Cerebellar cortex (tissue), 1 donor: ENCODE measurements at places on chromosomes 11 and 22.

- DNase-seq, result no peak
Observed at GRCh38 chr11:123135863-123136446, 59.1 kb downstream of the CLMP start.

DNA sequence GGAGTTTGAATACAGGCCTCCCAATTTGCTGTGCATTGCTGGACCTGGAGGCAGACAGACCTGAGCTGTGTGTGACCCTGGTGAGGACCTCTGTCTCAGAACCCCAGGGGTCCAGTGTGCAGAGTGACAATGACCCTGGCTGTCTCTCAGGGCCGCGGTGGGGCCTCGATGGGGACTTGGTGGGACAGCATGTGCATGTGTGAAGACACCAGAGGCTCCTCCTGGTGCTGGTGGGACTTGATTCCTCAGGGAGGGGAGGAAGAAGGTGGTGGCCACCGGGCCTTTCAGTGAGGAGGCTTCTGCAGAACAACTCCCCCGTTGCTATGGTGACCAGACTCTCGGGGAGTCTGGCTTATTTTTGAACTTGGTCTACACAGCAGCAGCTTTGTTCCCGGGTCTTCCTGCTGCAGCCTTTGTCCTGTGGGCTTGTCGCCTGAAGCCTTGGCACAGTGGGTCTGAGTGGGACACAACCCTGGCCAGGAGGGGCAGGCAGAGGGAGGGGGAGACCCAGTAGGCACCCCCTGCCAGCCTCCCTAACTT, 35.3 kb downstream of the MCM5 start:
- DNase-seq, result no peak

DNA sequence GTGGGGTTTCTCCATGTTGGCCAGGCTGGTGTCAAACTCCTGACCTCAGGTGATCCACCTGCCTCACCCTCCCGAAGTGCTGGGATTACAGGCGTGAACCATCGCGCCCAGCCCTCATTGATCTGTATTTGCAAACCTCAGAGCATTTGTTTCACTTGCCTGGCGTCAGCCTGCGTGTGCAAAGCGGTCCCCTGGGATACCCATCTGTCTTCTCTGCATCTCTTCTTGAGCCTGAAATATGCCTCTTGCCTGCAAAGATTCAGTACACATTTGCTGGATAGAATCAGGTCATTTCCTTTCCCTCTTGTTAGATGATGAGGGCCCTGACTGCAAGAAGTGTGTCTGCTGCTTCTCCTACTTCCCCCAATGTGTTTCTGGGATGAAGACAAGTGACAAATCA, 1291.0 kb downstream of the TBC1D22A start:
- no peak for DNase-seq

GRCh38 chr11:66847461-66848232, 4.4 kb downstream of the RCE1 start:
- no peak for DNase-seq

- DNase-seq, result no peak
Observed at GRCh38 chr11:44306918-44307244, 3.1 kb downstream of the ALX4 start.

DNA sequence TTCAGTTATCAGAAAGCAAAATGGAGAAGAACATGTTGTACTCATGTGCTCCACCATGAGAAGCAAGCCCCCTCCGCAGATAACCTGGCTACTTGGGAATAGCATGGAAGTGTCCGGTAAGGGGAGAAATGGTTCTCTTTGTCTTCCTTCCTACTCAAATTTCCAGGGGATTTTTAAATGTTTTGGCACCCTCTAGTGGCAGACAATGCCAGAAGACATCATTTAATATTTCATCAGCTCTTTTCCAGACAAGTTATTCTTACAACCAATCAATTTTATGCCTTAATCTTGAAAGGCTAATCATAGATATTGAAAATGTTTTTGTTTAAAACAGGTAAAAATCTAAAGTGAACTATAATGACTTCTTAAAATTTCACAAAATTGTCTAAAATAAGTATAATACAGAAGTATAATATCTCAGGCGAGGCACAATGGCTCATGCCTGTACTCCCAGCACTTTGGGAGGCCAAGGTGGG, 15.7 kb downstream of the CRTAM start:
- DNase-seq, result peak; percentile 95

- no peak for DNase-seq
Observed at GRCh38 chr11:8342821-8343681, 79.4 kb upstream of the LMO1 start.

DNA sequence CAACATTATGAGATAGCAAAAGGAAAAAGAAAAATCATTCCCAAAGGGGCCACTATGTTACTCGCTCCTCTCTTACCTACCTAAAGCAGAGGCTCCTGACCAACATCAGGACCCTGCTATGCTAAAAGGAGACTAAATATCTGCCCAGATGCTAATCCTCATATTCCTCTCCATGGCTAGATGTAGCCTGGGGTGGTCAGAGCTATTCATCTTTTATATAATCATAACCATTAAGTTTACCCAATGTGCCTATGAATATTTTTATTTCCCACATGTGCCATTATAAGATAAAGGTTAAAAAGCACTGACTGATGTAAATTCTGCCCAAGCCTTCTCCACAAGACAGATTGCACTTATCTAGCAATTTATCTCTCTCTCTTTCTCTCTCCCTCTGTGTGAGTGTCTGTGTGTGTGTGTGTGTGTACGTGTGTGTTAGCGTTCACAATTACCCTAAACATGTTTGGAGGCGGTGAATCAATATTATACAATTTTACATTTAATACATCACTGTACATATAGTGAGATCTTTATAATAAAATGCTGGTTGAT, 41.2 kb upstream of the ANO5 start:
- no peak for DNase-seq

DNA sequence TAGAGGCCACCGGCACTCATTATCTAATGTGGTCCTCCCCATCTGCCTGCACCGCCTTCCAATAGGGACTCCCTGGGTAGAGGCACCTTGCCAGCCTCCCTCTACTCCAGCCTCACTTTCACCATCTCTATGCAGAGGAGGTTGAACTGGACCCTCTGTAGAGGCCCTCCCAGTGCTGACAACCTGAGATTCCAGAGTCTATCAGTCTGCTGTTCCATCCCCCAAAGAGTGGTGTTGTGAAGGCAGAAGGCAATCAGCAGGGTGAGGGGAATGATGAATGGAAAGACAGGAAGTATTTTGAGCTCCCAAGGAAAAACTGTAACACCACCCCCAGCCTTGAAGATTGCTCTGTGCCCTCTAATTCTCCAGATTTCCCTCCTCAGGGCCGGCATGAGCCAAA, 77.9 kb downstream of the THAP12 start:
- DNase-seq, result no peak

DNA sequence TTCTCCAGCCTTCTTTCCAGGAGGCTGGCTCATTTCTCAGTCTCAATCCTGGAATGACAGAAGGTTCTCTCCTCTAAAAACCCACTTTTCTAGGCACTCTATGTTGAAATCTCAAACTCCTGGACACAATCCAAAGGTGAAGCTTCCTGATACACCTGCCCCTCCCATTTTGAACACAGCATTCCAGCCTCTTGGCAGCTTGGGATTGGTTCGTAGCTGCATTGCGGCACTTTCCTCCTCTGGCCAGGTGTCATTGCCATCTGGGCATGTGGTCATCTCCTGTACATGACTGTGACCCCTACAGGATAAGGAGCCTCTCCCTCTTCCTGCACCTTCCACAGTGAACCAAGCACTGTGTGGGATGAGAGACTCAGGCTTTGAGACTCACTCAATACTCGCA, 230.2 kb upstream of the B3GAT1 start:
- no peak for DNase-seq

- peak; percentile 87 for DNase-seq
Observed at GRCh38 chr11:62108017-62108750, 15.6 kb upstream of the INCENP start.

DNA sequence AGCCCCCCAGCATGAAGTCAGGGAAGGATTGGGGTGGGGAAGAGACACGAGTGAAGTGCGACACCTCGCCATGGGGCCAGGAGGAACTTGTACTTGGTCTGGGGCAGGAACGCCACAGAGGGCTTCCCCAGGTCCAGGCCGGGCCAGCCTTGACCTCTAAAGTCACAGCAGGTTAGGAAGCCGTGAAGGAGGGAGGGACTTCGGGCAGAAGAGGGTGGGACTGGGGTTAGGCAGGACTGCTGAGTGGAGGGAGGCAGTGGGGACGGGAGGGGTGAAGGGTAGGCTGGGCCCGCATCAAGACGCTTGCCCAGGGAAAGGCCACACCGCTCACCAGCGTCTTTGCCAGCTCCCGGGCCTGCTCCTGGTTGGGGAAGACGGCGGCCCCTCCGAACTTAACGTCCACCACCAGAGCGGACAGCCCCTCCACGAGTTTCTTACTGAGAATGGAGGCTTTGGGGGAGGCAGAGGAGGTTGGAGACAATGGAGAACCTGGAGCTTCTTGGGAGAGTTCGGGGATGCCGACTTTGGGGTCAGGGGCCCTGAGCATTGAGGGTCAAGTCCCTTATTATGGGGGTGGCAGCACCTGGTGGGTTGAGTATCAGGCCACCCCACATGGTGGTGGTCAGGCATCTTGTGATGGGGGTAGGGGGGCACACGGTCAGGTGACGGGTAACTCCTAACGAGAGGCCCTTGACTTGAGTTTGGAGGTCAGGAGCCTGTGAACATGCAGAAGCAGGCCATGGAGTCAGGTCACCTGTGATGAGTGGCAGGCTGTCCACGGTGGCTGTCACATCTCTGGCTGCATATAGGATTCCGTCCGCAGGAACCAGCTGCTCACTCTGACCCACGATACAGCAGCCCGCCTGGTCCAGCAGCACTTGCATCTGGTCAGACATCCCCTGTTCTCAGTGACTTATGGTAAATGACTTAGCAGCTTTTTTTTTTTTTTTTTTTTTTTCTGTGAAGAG, 1.7 kb upstream of the SCO2 start:
- peak; percentile 30 for DNase-seq

DNA sequence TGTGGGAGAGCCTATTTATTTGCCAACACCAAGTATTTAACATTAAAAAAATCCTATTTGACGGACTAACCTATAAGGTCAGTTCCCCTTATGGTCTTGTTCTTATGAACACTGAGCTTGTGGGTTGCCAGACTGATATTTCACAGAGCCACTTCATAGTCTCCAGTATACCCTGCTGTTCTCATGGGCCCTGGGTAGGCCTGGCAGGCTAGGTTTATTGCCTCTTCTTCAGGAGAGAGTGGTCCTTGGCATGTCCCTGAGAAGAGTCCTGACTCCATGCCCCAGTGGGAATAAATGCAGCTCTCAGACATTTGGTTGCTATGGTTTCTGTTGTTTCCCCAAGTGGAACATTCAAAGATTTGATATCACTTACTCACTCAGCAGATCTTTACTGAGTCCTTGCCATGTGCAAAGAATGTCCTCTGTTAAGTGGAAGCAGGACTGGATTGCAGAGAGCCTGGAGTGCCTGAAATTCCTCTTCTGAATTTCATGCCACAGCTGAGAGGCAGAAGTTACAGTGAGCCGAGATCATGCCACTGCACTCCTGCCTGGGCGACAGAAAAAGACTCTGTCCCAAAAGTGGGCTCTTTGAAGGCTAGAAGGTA, 15.7 kb downstream of the SLC5A1 start:
- no peak for DNase-seq

- no peak for DNase-seq
Observed at GRCh38 chr11:121681550-121682268, 228.9 kb upstream of the SORL1-AS1 start.

- no peak for DNase-seq
Observed at GRCh38 chr11:35163702-35164496, 24.9 kb downstream of the CD44 start.

DNA sequence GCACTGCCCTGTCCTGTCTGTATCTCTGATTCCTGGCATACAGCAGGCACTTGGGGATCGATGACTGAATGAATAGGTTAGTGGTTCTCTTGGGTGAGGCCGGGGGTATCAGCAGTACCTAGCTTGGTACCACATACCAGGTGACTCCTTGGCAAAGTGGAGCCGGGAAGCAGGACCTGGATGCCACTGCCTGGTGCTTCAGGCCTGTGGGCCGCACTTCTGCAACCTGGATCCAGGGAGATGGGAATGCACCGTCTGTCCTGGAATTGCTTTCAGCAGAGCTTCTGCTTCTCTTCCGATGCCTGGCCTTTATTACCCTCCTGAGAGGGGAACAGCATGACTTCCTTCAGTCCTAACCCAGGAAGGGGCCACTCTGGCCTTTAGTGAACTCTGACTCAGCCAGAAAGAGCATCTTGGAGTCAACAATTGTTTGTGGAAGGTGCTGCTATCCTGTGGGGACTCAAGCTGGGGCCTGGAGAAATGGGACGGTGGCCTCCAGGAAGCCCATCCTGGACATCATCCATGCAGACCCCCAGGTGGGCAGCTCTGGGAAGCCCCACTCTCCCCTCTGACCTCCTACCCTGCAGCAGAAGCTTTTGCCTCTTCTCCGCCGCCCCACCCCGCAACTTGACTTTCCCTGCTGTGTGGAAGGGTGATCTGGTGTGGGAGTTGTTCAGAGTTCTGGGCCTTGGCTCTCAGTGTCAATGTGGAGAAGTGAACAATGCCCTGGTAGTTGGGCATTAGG, 5.1 kb downstream of the CD82 start:
- DNase-seq, result no peak

- DNase-seq, result no peak
Observed at GRCh38 chr11:73416786-73417185, 40.6 kb downstream of the RELT start.

- DNase-seq, result no peak
Observed at GRCh38 chr11:129435499-129436245, 60.0 kb downstream of the BARX2 start.

DNA sequence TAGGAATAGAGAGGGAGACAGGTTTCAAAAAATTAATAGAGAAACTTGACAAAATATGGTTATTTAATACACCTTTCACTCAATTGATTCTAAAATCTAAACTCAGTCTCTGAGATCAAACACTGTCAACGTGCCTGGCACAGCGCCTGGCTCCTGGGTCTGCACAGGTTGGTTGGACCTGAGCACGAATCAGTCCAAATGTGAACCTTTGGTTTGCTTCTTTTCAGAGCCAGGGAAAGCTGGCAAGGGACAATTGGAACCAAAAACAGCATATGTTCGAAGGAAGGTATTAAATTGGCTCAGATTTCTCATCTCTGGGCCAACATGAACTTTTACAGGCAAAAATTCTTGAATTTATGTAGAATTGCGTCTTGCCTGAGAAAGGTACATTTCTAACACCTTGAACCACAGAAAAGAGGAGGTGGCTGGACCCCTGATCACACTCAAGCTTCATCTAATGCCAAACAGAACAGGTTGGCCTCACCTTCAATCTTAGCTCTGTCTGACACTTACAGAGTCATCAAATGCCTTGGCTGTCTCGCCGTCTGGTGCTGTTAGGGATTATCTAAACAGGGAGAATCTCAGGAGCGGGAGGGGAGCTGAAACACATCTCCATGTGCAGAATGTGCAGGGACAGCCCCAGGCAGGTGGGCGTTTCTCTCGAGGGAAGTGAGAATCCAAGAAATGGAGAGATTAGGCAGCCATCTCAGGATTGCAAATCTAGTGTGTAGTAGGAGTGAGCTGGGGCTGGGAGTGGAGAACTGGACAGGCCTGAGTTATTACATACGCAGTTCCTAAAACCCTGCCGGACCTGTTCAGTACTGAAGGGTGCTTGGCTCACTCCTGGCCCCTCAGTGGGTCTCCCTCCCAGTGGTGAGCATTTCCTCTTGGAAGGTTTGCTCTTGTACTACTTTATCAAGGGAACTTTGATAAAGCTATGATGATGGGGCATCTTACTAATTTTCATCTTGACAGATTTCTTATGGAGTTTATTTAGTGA, 442.2 kb upstream of the B3GAT1 start:
- DNase-seq, result peak; percentile 93

GRCh38 chr22:46480396-46480795, 57.0 kb downstream of the CELSR1 start:
- DNase-seq, result no peak

- DNase-seq, result no peak
Observed at GRCh38 chr11:123321636-123322035, 108.4 kb upstream of the GRAMD1B start.
